ENCODE measurements at places on chromosomes 6 and 20.

DNA sequence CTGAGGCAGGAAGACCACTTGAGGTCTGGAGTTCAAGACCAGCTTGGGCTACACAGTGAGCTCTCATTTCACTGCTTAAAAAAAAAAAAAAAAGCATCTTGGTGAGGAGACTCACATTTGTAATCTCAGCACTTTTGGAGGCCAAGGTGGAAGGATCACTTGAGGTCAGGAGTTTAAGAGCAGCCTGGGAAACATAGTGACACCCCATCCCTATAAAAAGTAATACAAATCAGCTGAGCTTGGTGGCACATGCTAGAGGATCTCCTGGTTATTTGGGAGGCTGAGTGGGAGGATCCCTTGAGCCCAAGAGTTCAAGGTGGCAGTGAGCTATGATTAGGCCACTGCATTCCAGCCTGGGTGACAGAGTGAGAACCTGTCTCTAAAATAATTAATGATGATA lies 29.4 kb upstream of the SYNCRIP start:
- DNase-seq: no peak

DNA sequence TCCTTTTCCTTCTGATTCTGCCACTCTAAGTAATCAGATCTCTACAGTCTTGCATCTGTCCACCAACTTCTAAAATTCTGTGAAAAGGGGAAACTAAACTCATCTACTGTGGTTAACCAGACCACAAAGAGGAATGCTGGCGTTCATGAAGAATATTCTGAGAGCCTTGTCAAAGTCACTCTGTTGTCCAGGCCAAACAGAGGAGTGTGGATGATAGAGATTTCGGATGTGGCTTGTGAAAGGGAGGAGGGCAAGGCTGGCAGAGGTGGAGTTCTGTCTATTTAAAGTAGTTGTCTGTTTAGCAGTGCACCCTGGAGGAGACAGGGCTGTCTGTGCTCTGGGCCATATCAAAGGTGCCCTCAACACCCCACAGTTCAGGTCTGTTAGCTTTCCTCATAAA lies 33.9 kb downstream of the CCN2 start:
- no peak for DNase-seq

DNA sequence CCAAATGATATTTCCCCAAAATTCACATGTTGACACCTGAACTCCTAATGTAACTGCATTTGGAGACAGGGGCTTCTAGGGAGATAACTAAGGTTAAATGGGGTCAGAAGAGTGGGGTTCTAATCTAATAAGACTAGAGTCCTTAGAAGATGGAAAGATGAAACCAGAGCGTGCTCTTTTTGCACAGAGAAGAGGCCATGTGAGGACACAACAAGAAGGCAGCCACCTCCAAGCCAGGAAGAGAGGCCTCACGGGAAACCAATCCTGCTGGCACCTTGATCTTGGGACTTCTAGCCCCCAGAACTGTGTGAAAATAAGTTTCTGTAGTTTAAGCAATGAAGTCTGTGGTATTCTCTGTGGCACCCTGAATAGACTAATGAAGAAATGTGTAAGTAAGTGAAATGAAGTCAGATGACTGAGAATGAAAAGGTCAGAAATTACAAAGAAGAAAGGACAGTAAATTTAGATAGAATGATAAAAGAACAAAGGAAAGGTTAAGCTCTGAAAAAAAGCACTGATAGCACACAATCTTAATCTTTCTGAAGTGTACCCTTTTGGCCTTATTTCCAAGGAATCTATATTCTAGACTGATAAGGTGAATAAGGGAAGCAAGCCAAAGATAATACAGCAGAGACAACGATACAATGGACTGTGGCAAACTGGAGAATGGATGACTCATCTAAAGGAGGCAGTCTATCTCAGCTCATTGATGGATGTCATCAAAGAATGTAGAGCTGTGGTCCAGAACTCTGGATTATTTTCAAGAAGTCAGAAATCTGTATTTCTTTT lies 110.4 kb downstream of the MYB start:
- no peak for DNase-seq

DNA sequence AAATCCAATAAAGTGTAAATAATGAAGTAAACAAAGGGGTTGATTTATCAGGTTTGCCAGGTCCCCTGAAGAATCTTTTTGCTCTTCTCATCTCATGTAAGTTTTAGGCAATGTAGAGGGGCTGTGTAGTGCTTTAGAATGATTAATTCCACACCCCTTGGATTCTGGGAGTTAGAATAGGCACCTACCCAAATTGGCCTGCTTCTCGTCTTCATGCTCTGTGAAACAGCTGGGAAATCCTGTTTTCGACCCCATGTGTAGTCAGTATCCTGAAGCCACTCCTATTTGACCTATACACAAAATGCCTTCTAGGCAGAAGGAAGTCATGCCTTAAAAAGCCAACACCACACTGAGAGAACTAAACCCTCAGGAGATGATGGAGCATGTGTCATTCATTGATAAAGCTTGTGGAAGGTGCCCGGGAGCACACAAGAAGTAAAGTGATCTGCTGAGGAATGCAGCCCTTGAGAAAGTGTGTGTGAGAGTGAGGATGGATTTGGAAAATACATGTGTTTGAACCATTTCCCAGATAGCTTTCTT lies 170.9 kb downstream of the KLHL32 start:
- no peak for DNase-seq

All from CD4-positive, alpha-beta T cell (primary cell).